Activated naive CD8-positive, alpha-beta T cell treated with anti-CD3 and anti-CD28 coated beads for 36 hours (primary cell): ENCODE measurements at places on chromosomes 4 and X. TPM values are rescaled to one million over a fixed set of nuclear protein-coding genes. Genes with fewer than 3 reads are reported as not detected.

DNA sequence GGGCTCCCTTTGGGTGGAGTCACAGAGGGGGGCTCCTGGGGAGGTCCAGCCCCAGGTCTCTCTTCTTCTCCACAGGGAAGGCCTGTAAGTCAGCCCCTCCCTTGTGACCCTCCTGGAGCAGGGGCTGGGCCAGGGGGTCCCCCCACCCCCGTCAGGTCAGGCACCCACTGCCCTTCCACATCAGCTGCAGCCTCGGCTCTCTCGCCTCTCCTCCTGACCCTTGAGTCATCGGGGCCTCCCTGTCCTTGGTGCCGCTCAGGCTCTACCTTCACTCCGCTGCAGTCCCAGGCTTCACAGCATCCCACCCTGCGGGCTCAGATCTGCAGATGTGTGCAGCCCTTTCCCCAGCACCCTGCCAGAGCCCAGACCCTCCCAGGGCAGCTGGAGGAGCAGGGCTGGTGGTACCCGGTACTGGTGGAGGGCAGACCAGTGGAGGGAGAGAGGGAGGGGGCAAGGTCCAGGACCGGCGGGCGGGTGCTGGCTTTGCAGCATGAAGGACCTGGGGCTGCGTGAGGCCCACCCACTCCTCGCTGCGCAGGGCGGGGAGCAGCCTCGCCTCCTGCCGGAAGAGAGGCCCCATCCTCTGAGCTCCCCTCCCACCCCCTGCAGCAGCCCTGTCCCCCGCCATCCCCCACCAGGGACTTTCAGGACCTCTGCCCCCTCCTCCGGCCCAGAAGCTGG, 117.1 kb downstream of the FAM53A start:
- peak; percentile 0 for DNase-seq

GRCh38 chrX:15653961-15654360, 10.6 kb downstream of the CLTRN start:
- no peak for DNase-seq

DNA sequence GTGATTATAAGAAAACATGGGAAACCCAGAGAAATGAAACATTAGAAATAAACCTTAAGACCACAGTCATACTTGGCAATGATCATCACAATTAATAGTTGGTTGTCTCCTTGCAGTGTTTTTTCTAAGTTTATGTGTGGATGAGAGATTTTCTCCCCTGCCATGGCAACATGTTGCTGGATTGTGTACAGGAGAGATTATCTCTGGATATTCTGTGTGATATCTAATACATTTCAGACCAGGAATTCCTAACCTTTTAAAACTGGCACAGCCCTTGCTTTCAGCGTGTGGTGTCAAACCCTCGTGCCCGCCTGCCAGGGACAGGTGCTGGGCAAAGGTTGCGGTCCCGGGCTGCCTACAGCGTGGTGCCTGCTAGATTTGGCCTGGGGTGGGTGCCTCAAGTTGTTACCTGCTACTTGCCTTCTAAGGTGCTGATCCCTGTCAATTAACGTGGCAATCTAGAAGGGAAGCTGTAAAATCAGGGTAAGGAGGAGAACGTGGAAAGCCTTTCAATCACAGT, 100.5 kb downstream of the TMEM131L start:
- no peak for DNase-seq

GRCh38 chr4:168871632-168872031, 138.4 kb downstream of the CBR4 start:
- no peak for DNase-seq

DNA sequence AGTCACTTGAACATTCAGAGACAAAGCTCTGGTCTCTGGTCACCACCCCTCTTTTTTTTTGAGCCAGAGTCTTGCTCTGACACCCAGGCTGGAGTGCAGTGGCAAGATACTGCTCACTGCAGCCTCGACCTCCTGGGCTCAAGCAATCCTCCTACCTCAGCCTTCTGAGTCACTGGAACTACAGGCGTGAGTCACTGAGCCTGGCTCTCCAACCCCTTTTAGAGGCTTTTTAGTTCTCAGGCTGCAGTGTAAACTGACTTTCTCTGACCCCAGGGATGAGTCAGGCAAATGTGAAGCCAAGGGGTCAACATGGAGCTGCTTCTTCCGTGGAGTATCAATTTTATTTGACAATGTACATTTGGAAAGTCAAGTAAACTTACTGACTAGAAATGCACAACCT, 229.2 kb downstream of the PTTG2 start:
- DNase-seq, result no peak

FGFR3 gene
- not detected for total RNA-seq

STATH gene
- not detected for total RNA-seq

FOXO4 gene
- 6.0 TPM for total RNA-seq
